ENCODE measurements at places on chromosomes 3 and 15.

DNA sequence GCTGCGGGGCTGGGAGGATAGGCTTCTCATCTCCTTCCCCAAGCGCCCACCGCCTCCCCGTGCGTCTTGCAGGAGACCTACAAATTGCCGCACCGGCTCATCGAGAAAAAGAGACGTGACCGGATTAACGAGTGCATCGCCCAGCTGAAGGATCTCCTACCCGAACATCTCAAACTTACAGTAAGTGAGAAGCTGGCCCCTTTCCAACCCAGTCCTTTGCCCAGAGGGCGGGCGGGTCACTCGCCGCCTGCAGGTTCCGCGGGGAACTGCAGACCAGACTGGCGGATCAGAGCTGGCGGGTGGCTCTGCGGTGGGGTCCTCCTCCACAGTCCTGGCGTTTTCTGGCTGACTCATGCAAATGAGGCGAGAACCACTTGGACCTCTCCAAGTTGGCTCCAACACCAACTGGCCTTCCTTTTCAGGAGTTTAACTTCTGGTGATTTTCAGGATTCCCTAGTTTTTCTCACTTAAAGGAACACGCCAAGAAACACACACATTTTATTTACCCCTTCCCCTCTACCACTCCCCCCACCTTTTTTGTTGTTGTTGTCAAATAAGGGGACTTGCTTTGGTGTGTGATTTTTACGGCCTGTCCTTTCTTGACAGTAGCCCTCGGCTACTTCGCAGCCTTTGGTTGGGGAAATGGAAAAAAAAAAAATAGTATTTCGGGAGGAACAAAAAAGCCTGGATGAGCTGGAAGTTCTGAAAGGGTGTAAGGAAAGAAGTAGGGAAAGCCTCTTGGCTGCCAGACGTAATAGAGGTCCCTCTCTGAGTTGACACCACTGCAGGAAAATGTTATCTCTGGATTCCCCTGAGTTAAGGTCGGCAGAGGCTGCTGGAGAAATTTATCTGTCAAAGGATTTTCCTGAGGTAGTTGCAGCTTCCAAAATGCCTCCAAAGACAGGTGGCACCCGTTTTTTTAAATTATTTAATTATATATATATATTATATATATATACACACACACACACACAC, 1.3 kb downstream of the BHLHE40 start:
- DNase-seq = peak; percentile 88

DNA sequence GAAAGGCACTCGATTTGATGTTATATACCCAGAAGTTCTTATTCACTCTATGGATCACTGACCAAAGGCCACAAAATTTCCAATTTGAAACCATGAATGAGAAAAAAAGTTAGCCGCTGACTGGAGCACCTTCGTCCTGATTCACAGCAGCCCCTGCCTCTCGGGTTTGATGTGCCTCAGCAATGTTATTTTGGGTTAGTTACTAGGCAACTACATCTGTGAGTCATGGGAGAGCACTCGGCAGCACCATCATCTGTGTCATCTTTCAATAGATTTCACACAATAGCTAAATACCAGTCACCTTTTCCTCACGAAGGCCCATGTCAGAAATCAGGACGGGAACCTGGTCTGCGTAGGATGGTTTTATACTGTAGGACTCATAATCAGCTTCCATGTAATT, 269.2 kb downstream of the ZBBX start:
- no peak for DNase-seq

GRCh38 chr3:197472151-197472550, 83.6 kb downstream of the BDH1 start:
- DNase-seq = no peak

GRCh38 chr3:52063026-52063723, 6.8 kb upstream of the DUSP7 start:
- DNase-seq = no peak

DNA sequence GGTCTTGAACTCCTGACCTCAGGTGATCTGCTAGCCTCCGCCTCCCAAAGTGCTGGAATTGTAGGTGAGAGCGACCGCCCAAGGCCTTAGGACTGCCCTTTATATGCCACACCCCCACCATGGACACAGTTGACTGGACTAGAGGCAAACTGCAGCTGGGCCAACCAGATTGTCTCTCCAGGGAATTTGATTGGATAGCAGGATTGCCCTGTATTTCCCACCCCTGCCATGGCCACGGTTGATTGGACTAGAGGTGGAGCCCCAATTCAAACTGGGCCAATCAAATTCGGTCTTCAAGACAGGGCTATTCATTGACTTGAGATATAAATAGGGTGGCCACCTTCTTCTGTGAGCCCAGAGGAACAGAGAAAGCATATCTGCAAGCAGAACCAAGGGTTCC, 6.9 kb upstream of the CLPX start:
- DNase-seq = no peak

DNA sequence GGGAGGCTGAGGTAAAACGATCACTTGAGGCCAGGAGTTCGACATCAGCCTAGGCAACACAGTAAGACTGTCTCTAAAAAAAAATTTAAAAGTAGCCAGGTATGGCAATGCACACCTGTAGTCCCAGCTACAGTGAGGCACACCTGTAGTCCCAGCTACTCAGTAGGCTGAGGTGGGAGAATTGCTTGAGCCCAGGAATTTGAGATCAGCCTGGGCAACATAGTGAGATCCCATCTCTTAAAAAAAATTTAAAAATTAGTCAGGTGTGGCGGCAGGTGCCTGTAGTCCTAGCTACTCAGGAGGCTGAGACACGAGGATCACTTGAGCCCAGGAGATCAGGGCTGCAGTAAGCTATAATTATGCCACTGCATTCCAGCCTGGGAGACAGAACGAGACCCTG, 6.8 kb downstream of the MESD start:
- no peak for DNase-seq

- DNase-seq = no peak
Observed at GRCh38 chr15:58548308-58549012, 116.7 kb downstream of the LIPC start.

DNA sequence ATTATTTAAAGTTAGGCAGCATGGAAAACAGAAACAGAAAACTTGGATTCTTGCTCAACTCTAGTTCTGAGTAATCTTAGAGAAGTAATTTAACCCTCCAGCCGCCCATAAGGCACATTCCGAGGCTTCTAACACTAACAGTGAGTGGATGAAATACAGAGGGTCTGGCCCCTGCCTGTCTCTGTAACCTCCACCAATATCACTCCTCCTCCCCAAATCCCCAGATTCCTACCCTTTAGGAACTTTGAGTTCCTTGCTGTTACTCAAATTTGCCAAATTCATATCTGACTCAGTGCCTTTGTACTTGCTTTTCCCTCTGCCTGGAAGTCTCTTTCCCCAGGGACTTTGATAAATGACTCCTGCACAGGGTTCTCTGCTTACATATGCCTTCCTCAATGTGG, 112.5 kb upstream of the TGFBR2 start:
- no peak for DNase-seq

DNA sequence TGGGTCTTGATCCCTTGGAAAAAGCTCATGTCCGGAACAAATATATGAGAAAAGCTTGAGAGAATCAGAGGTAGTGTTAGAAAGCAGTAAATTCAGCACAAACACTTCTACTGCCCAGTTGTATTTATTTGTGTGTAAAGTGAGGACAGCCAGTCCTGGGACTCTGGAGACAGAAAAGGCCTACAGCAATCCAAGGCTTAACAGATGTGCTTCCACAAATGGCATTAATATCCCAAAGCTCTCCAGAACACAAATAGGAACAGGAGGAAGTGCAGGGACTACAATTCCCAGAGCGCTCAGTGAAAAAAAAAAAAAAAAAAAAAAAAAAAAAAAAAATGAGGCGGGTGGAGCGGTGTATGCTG, 390 bp upstream of the AP2M1 start:
- no peak for DNase-seq

DNA sequence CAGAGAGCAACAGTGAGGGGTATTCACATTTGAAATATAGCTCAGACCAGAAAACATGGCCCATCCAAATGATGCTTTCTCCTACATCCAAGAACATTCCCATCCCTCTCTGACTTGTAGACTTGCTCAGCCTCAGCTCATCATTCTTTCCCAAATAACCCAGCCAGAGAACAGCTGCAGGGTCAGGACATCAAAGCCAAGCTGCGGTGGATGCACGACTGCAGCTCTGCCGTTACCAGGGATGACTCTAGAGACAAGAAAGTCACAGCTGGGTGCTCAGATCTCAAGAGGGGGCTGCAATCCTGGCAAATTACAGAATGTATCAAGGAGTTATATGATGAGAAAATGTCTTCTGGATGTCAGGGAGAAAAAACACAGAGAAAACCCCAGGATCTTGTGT, 944.3 kb downstream of the NTRK3 start:
- no peak for DNase-seq

GRCh38 chr15:79721256-79721655, 175.6 kb downstream of the MTHFS start:
- no peak for DNase-seq

DNA sequence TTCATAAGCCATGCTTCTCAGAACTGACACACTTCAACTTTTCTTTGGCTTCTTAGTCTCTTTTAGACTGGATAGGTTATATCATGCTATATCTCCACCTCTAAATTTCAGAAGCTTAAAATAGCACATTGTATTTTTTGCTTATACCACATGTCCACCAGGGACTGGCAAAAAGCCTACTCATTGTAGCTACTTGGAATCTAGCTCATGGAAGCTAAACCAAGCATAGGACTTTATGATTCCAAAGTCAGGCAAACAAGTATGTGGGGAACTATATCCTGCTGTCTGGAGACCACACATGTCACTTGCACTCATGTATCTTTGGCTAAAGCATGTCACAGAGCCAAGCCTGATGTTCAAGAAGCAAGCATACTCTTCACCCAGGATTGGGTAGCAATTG, 245.0 kb upstream of the RASGRP1 start:
- DNase-seq = no peak

- DNase-seq = no peak
Observed at GRCh38 chr3:23051240-23052140, 151.6 kb upstream of the UBE2E2 start.

GRCh38 chr15:69474291-69474690, 21.7 kb downstream of the RPLP1 start:
- no peak for DNase-seq

GRCh38 chr15:78007964-78008886, 69.3 kb downstream of the TBC1D2B start:
- DNase-seq = no peak

DNA sequence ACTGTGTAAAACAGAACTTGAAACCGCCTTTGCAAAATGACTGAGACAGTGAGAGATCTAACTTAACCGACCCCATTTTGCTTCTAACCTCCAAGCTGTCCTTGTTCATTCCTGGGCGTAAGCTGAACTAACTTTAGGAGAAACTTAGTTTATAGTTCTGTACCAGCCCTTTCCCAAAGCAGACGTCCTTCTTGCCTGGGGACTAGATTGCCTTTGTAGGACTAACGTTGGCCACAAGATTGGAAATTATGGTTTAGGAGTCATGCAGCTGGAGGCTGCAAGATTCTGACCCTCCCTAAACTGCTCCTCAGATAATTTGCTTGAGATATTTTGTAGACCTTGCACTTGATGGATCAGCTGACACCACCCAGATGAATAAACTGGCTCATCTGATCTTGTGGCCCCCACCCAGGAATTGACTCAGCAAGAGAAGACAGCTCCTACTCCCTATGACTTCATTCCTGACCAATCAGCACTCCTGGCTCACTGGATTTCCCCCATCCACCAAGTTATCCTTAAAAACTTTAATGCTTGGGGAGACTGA, 219.9 kb upstream of the PROK2 start:
- no peak for DNase-seq

DNA sequence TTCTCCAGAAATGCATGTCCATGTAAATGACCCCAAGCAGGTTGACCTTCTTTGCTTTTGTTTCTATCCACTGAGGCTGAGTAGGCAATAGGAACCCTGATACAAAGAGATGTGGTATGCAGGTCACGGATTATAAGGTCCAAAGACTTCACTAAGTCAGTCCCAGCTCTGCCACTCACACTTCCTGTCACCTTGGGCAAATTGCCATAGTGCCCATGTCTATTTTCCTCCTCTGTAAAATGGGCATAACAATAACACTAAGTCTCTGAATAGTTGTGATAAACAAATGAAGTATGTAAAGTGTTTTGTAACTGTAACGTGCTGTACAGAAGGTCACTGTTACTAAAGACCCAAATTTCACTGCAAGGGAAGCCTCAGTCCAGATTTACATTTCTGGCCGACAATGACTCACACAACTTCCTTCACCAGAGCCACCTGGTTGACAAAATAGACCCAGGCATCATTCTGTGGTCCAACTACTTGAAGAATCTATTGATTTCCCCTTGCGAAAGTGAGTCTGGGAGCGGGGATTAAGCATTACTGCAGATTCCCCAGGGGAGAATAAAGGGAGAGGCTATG, 175.4 kb upstream of the LPP start:
- no peak for DNase-seq

- DNase-seq = no peak
Observed at GRCh38 chr3:76065964-76066363, 280.6 kb upstream of the ZNF717 start.

DNA sequence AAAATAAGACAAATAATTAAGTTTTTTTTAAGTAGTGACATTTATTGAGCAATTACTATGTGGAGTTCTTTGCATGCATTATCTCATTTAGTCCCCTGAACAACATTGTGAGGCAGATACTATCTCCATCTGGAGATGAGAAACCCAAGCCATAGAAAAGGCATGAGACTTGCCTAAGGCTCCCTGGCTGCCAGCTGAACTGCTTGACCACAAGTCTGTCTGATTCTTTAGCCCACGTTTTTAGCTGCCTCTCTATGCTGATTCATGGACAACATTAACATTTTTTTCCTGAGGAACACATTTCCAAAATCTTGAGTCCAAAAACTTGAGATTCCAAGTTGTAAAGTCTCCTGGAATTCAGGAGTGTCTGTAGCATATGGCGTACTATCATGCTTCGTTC, 263.6 kb upstream of the GOLGA6L4 start:
- DNase-seq = no peak

- DNase-seq = no peak
Observed at GRCh38 chr3:150779402-150779858, 16.5 kb upstream of the SIAH2 start.

DNA sequence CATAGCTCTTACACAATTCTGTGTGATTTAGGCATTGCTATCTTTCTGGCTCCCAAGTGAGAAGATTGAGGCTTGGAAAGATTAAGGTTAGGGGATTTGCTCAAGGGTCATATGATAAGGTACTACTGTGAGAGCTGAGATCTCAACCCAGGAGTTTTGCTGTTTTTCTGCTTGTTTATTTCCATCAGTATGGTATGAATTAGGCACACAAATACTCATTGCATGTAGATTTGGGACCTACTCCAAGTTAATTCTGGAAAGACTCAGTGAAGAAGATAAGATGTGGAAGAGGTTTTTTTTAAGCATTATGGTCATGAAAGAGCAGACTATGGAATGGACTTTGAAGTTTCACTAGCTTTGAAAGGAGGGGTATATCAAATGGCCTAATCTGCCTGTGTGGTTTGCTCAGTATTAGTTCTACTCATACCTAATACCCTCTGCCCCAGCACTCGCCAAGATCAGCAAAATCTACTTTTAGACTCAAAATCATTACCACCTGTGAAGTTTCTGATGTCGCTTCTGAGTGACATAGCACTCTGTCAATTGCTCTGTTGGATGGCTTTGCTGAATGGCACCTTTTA, 12.5 kb downstream of the MBNL1 start:
- no peak for DNase-seq
